ENCODE measurements at places on chromosomes 11 and 22.
A peak's percentile ranks its signal among the peaks of the same experiment; 100 is the strongest.

DNA sequence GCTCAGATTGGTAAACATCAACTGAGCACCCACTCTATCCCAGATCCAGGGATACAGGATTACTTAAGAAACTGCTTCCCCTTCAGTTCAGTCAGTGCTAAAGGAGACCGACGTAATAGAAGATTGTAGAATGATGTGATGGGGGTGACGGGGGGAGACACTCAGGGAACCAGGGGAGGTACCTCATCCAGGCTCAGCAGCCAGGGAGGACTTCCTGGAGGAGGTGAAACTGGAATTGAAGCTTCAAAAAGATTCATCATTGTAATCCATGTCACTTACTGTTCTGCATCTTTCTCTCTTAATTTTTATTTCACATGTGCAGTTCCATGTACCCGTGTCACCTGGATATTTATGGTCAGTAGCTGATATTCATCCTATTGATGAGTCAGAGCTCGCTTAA is 19.1 kb upstream of the TEF start:
- no peak for DNase-seq

DNA sequence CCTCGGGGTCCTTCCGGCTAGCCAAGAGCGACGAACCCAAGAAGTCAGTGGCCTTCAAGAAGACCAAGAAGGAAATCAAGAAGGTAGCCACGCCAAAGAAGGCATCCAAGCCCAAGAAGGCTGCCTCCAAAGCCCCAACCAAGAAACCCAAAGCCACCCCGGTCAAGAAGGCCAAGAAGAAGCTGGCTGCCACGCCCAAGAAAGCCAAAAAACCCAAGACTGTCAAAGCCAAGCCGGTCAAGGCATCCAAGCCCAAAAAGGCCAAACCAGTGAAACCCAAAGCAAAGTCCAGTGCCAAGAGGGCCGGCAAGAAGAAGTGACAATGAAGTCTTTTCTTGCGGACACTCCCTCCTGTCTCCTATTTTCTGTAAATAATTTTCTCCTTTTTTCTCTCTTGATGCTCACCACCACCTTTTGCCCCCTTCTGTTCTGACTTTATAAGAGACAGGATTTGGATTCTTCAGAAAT is 1.9 kb upstream of the GCAT start:
- DNase-seq: no peak

GRCh38 chr22:42288791-42289190 is 18.3 kb upstream of the TCF20 start:
- DNase-seq: no peak

GRCh38 chr22:39808081-39808480 is 85.5 kb downstream of the ENTHD1 start:
- DNase-seq: no peak

DNA sequence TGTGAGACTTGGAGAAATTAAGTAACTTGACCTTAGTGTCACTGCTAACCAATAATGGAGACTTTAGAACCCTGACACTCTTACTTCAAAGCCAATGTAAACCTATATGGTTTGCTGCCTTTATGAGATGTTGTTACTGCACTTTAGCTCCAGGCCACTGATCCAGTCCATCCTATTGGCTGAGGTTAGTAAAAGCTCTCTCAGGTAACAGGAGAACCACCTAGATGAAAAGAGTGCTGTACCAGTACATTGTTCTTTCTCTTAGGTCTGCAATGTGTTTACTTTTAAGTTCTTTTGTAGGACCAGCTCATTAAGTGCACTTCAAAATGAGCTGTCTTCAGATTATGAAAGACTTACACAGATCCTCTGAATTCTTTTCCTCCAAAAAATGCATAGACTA is 994.0 kb upstream of the FAT3 start:
- DNase-seq: no peak

DNA sequence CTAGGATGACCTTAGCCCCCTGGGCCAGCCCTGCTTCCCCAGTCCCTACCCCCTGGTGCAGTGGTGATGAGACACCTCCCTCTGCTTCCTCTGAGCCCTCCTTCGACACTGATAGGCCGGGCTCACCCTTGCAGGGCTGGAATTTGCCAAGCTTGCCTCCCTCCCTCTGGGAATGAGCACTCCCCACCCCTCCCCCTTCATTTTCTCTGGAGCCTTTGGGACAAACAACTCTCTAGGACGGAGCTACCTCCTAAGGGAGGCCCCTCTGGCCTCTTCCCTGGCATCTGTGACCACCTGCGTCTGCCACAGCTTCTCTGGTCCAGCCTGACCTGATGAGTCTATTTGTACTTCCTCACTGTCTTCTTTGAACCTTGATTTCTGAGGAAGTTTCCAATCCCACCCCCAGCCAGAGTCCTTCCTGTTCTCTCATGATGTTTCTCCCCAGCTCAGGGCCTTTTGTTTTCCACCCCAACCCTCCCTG is 53.3 kb upstream of the ADA2 start:
- DNase-seq: no peak

DNA sequence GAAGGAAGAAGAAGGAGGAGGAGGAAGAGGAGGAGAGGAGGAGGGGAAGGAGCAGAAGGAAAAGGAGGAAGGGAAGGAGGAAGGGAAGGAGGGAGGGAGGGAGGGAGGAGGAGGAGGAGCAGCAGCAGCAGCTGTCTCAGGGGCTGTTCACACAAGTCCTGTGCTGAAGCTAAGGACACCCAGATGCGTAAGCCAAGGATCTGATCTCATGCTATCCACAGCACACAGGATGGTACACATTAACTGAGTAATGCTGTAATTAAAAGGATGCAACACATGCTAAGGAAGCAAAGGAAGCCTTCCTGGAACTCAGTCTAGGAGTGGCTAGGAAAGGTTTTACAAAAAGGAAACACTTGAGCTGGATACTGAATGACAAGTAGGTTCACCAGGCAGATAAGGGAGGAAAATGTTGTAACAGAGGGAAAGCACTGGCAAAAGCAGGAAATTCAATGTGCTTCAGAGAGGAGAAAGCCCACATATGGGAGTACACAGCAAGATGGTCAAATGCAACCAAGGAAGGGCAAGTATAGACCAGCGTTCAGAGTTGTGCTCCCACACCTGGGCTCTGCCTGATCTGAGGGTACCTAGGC is 32.0 kb downstream of the TRIM66 start:
- no peak for DNase-seq

DNA sequence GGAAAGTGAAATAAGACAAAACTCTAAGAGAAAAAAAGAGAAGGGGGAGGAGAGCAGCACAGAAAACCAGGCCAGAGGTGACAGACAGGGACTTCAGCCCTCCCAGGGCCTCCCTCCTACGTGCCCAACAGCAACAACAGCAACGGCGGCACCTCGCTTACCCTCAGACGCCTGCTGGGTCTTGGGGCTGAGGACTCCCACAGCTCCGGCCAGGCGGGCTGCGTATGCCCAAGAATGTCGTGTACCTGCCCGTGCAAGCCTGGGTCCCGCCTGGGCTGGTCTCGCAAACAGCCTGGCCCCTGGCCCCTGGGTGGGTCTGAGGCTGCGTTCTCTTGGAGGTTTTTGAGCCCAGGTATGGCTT is 30.5 kb downstream of the ARAP1 start:
- peak; percentile 73 for DNase-seq

GRCh38 chr11:62792202-62792575 is 383 bp upstream of the TMEM223 start:
- no peak for DNase-seq

DNA sequence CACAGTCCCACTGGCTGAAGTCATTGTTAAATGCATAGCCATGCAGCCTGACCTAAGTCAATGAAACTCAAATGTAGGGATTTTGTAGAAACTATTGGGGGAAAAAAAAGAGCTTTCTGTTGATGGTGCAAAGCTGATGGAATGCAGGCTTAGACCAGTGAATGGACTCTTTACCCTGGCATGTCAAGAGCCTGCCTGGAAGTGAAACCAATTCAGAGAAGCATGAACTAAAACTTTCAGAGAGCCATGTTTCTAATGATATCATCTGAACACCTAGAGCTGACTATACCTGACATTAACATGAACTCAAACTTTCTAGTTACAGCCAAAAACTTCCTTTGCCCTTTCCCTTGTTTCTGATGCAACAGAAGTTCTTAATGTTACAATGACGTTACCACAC is 89.0 kb downstream of the APIP start:
- no peak for DNase-seq

GRCh38 chr11:102912482-102912830 is 37.7 kb upstream of the MMP12 start:
- no peak for DNase-seq

DNA sequence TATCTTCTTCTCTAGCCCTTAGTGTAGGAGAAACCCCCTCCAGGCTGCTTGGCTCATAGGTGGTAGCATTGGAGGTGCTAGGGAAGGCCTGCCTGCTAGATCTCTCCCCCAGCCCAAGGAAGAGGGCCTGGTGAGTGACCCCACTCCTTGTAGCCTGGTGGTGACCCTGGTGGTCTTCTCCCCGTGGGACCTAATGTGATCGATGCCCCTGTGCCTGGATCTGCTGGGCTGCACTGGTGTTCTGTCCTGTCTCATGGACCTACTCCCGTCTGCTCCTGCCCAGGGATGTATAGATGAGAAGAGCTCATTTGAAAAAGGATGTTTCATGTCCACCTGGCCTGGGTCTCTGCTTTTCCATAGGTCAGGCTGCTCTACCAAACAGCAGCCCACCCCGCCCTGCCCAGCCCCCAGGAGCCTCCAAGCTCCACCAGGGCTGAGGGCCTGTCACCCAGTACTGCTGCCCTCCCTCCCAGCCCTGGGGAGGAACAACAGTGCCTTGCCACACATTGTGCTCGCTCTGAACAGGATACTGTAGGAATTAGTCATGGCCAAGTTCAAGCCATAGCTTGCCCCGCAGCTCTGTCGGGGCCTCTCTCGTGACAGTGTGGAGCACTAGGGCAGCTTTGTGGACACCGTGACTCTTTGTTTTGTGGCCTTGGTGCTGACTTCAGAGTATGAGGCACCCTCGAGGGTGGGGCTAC is 19.7 kb downstream of the SLC37A2 start:
- DNase-seq: no peak

- DNase-seq: peak; percentile 72
Observed at GRCh38 chr11:44621140-44621681, 55.7 kb downstream of the CD82 start.

- DNase-seq: peak; percentile 50
Observed at GRCh38 chr22:40200795-40201530, 23.2 kb downstream of the TNRC6B start.

DNA sequence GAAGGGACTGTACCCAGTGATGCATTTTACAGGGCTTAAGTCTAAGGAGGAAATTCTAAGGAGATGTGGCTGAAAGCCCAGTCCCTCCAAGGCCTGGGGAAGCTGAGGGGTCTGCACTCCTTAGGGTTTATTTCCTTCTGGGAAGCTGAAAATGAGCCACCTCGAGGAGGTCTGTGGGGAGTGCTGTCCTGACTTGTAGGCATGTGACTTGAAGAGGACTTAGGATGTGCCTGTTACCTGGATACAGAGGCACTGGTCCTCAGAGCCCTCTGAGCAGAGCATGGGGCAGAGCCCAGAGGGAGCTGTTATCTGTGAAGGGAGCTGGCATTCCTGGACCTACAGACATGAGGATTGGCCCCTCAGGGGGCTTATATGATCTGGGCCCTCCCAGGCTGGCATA is 77.1 kb downstream of the TP53I11 start:
- DNase-seq: no peak

- no peak for DNase-seq
Observed at GRCh38 chr11:119319700-119320239, 2.8 kb upstream of the MCAM start.

DNA sequence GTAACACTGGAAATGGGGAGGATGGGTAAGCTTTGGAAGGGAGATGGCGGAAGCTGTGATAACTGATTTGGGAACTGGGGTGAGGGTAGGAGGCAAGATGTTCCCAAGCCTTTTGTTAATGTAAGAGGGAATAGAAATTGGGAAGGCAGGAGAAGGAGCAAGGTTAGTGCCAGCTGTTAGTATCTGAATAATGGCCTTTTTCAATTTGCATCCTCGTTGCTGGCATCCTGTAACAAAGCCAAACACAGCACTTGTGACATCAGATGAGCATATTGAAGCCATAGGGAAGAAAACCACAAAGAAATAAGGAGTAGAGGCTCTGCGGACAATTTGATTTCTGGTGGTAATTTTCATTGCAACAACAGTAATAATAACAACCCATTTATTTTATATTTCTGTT is 70.9 kb upstream of the CLMP start:
- DNase-seq: no peak

DNA sequence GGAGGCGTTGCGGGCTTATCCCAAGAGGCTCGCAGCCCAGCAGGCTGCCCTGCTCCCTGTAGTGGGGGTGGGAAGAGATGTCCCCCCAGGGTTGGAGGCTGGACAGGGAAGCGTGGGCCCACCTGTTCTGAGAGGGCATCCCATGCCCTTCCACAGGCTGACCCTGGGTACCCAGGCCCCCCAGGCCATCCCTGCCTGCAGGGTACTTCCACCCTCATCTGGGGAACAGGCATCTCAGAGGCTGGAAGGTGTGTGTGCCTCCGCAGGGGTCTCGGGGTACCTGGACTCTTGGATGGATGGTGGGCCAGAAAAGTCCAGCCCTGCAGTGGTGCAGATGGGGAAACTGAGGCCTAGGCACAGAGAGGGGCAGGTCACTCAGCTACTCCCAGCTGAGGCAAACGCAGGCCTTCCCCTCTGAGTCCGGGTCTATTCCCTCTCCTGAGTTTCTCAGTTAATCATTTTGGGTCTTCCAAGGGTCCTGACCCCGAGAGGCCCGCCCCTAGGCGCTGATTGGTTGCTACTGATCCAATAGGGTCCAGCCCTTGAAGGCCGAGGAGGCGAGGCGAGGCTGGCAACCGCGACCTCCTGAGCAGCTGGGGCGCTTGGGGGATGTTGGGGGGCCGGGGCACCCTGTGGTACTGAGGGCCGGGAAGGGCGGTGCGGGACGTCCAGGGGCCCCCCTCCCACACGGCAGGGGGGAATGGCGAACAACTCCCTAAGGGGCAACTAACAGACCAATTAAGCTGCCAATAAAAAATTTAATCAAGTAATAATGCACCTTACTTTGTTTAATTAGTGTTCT is 23.8 kb downstream of the FLRT1 start:
- no peak for DNase-seq

GRCh38 chr11:68621826-68622225 is 62.5 kb upstream of the GAL start:
- DNase-seq: no peak

- no peak for DNase-seq
Observed at GRCh38 chr11:17381156-17381555, 7.3 kb downstream of the KCNJ11 start.

GRCh38 chr11:76329983-76330382 is 50.9 kb downstream of the THAP12 start:
- no peak for DNase-seq

DNA sequence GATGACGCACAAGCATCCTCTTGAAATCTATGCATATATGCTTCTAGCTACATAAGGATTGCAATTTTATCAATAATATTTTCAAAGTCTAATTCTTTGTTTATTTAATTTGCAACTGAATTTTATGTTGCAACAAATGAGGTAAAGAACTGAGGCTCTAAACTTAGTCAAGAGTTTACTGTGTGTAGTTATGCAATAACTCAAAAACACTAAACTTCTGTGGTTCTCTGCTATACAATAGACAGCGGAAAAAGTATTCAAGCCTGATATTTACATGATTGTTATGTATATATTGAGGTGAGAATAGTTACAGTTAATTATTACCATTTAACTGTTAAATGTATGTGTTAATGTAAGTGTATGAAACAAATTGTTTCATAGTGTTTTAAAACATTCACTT is 32.9 kb downstream of the MSANTD4 start:
- no peak for DNase-seq
